Stimulated activated CD4-positive, alpha-beta T cell treated with anti-CD3 and anti-CD28 coated beads, TNF-alpha, amount 100 ng/mL, for 24 hours (primary cell): ENCODE measurements at places on chromosomes 2 and 18.

DNA sequence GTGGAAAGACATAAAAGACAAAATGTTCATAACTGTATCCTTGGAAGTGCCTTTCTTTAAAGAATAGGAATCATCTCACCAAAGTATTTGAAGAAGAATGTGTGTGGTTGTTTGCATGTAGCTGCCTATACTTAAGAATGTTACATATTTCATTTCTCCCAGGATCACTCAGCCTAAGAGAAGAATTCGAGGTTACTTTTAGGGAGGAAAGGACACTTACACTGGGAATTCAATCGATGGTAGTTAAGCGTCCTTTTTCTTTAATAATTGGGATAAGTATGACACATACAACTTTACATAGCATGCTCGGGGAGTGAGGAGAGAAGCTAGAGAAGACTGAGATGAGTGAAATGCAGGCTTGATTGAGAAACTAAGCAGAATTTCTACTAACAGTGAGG is 22.0 kb upstream of the CYP1B1 start:
- no peak for DNase-seq

DNA sequence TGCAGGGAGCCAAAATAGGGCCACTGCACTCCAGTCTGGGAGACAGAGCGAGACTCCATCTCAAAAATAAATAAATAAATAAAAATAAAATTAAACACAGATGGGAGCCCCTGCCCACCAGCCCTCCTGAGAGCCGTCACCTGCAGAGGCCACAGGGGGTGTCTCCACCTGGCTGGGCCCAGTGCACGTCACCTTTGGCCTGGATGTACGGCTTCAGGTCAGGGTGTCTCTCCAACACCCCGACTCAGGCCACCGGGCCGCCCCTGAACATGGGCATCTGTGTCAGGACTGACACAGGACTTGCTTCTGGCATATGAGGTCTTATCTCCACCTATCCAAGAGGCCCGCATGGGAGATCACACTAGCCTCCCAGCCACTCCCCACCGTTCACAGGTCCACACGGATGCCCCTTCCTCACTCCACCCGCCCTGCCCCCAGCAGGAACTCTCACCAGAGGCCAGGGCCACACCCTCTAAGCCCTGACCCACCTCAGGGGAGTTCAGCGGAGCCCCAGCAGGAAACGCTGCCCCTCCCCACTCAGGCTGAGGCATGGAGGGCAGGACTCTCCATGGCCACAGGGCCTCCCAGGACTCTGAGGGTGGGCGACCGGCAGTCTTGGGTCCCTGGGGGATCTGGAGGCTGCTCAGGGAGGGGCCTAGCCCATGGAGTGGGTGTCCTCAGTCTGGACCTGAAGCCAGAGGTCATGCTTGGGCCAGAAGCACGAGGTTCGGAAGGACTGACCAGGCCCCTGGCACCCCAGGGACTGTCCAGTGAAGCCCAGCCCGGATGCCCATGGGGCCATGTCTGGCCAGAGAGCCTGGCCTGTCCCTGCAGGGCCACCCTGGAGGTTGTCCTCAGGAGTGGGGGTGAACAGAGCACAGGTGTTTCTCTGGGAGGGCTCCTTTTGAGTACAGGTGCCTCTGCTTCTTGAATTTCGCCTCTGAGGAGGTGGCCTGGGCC is 1.6 kb upstream of the CROCC2 start:
- no peak for DNase-seq

DNA sequence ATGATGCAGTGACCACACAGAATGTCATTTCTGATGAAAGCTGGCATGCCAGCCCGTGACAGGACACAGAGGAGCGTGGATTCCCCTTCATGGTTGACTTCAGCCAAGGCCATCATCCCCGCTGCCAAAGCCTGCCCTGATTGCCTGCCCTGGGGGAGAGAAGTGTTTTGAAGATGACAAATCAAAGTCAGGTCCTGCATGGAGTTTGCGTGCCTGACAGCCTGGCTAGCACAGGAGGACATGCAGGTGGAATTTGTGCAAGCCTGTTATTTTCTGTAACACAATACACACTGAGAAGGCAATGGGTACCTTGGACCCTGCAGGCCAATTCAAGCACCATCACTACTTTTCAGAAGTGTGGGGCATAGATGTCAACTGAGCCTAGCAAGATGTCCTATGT is 5.4 kb upstream of the IL1R2 start:
- no peak for DNase-seq

DNA sequence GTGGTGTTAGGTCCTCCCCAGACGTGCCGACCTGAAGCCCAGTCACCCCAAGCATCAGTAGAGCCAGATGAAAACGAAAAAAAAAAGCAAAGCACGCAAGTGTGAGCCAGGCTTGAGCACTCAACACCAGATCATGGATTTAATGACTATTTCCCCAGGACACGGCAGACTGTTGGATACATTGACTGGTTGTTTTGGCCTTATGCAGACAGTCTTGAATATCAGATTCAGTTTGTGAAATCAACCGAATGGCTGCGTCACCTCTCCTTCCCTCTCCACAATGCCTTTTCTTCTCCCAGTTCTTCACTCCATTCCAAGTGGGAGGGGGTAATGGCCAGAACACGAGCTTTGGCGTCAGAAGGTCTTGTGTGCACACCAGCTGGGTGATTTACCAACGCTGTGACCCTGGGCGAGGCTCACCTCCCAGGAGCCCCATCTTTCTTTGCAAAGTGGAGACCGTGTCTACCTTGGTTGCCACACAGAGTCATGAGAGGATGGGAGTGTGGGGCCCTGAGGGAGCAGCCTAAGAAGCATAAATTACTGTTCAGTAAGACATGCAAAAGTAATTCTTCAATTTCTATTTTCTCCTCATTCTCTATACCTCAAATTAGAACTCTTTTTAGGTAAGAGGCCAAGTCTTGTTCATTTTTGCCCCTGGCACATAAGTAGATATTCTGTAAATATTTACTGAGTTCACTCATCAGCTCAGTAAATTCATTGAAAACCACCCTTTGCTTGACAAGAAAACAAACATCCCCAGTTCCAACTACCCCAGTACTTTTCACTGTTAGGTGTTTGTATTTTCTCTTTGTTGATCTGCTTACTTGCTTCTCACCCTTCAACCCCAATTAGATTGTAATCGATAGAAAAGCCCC is 181.1 kb upstream of the COPS8 start:
- no peak for DNase-seq

DNA sequence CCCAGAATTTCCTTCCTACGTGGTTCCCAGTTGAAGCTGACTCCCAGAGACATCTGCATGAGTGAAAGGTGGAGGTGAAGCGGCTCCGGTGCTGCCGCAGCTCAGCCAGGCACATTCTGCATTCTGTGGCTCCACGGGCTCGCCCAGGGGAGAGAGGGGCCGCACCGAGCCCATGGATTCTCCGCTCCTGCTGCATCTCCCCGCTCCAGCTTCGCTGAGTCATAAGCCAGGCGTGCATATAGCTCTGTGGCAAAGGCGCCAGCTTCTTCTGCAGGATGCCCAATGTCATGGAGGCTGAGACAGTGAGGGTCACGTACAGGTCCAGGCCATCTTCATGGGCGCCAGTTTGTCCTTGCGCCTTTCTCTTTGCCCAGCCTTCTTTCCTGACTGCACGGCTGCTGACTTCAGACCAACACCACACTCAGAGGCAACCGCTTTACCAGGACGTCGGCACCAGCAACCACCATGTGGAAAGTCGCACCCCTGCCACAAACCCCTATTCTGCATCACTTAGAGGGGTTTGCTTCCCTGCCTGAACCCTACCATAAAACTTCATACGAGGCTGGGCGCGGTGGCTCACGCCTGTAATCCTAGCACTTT is 215.7 kb downstream of the MGAT5 start:
- DNase-seq = no peak
